Motor neuron (in vitro differentiated cells): ENCODE measurements at places on chromosomes 4 and X. TPM values are rescaled to one million over a fixed set of nuclear protein-coding genes. Genes with fewer than 3 reads are reported as not detected.

CT45A5 gene
- not detected in 2 replicates for total RNA-seq

CPZ gene
- 39.9 and 48.4 TPM in 2 replicates for total RNA-seq

BMX gene
- total RNA-seq: 1.4 and 2.2 TPM in 2 replicates

RENBP gene
- total RNA-seq: 10.7 and 13.2 TPM in 2 replicates

NDUFC1 gene
- total RNA-seq: 81.6 and 96.9 TPM in 2 replicates

ATOH1 gene
- total RNA-seq: not detected in 2 replicates

CXCL11 gene
- 0.09 TPM in 1 of 2 replicates, not detected in the other for total RNA-seq

LIMCH1 gene
- total RNA-seq: 48.8 and 49.1 TPM in 2 replicates

NDNF gene
- 0.15 and 0.22 TPM in 2 replicates for total RNA-seq

NLGN3 gene
- total RNA-seq: 0.16 and 0.20 TPM in 2 replicates

AMMECR1 gene
- total RNA-seq: 5.6 and 8.4 TPM in 2 replicates

NEUROG2 gene
- 25.3 and 27.2 TPM in 2 replicates for total RNA-seq

GPC4 gene
- total RNA-seq: 1.7 and 2.0 TPM in 2 replicates

SHROOM4 gene
- total RNA-seq: 12.4 and 13.9 TPM in 2 replicates

ASB5 gene
- total RNA-seq: not detected in 2 replicates

ATP8A1 gene
- 32.0 and 34.8 TPM in 2 replicates for total RNA-seq

NAP1L2 gene
- 26.3 and 26.5 TPM in 2 replicates for total RNA-seq

RASL11B gene
- total RNA-seq: 0.41 and 0.81 TPM in 2 replicates

SOX3 gene
- not detected in 2 replicates for total RNA-seq

GLRA3 gene
- total RNA-seq: 0.05 TPM in 2 replicates

ZNF141 gene
- total RNA-seq: 28.1 and 29.0 TPM in 2 replicates

DUX4 gene
- total RNA-seq: 0.30 and 0.45 TPM in 2 replicates

TRPC5OS gene
- not detected in 2 replicates for total RNA-seq

KIF4A gene
- 31.5 and 32.1 TPM in 2 replicates for total RNA-seq

CORIN gene
- 1.2 and 2.2 TPM in 2 replicates for total RNA-seq

CFI gene
- total RNA-seq: 242 and 246 TPM in 2 replicates

FAM47E gene
- total RNA-seq: 1.4 and 2.4 TPM in 2 replicates

FMR1NB gene
- not detected in 2 replicates for total RNA-seq

MAML3 gene
- total RNA-seq: 1.3 and 1.8 TPM in 2 replicates

PAGE3 gene
- not detected in 2 replicates for total RNA-seq

BTC gene
- 0.58 and 1.3 TPM in 2 replicates for total RNA-seq

JADE3 gene
- 3.6 and 4.9 TPM in 2 replicates for total RNA-seq

ACOX3 gene
- total RNA-seq: 19.7 and 23.1 TPM in 2 replicates

HTR2C gene
- not detected in 2 replicates for total RNA-seq

SMARCA1 gene
- total RNA-seq: 34.5 and 34.9 TPM in 2 replicates

GAGE12F gene
- not detected in 2 replicates for total RNA-seq

PCDH18 gene
- total RNA-seq: 36.2 and 38.0 TPM in 2 replicates

AGTR2 gene
- total RNA-seq: 0.11 and 0.13 TPM in 2 replicates

TAF7L gene
- 0.10 and 0.14 TPM in 2 replicates for total RNA-seq

ETNPPL gene
- not detected in 2 replicates for total RNA-seq

SCRG1 gene
- 0.67 and 0.68 TPM in 2 replicates for total RNA-seq

CXCL5 gene
- total RNA-seq: 0.15 TPM in 1 of 2 replicates, not detected in the other

MID1IP1 gene
- total RNA-seq: 41.5 and 42.1 TPM in 2 replicates

NALF2 gene
- total RNA-seq: 0.41 and 0.49 TPM in 2 replicates

VCX2 gene
- total RNA-seq: not detected in 2 replicates

LGI2 gene
- 7.6 and 8.2 TPM in 2 replicates for total RNA-seq

NR0B1 gene
- not detected in 2 replicates for total RNA-seq

ADH6 gene
- total RNA-seq: 1.1 and 2.0 TPM in 2 replicates

SSX1 gene
- not detected in 2 replicates for total RNA-seq

CPE gene
- 347 and 452 TPM in 2 replicates for total RNA-seq

STBD1 gene
- 1.6 and 2.3 TPM in 2 replicates for total RNA-seq

EXOC1 gene
- 40.2 and 40.7 TPM in 2 replicates for total RNA-seq

SRPX2 gene
- 4.3 and 6.6 TPM in 2 replicates for total RNA-seq

DSPP gene
- 0.05 and 0.08 TPM in 2 replicates for total RNA-seq

CCNA2 gene
- total RNA-seq: 1.5 and 1.8 TPM in 2 replicates

LSM6 gene
- 45.7 and 55.8 TPM in 2 replicates for total RNA-seq

TEX13B gene
- 0.25 TPM in 1 of 2 replicates, not detected in the other for total RNA-seq

ATRX gene
- 83.5 and 98.8 TPM in 2 replicates for total RNA-seq

GNRHR gene
- 2.8 and 3.1 TPM in 2 replicates for total RNA-seq

CAMK2D gene
- 35.3 and 37.0 TPM in 2 replicates for total RNA-seq
